A549 treated with RU486 at 1 μM for 4 hours (cell line): ENCODE measurements at places on chromosomes 4 and X. TPM values are rescaled to one million over a fixed set of nuclear protein-coding genes. Genes with fewer than 3 reads are reported as not detected.

Gene KDR
- not detected in 5 replicates for total RNA-seq

Gene CPZ
- total RNA-seq = 0.22 to 0.38 TPM (median 0.37 TPM) in 5 replicates

Gene NPY1R
- total RNA-seq = 0.07 to 0.14 TPM (median 0.13 TPM) in 3 of 5 replicates, not detected in the others

Gene MTCP1
- 15.0 to 21.5 TPM (median 16.8 TPM) in 5 replicates for total RNA-seq

Gene C4orf54
- not detected in 5 replicates for total RNA-seq

Gene SCD5
- 4.2 to 7.8 TPM (median 7.1 TPM) in 5 replicates for total RNA-seq

Gene PRDM8
- total RNA-seq = 0.23 to 0.70 TPM (median 0.54 TPM) in 5 replicates

Gene STK32B
- 20.2 to 21.4 TPM (median 20.9 TPM) in 5 replicates for total RNA-seq

Gene TEX13C
- 0.01 TPM in 1 of 5 replicates, not detected in the others for total RNA-seq

Gene ANXA3
- total RNA-seq = 54.9 to 76.4 TPM (median 59.0 TPM) in 5 replicates

Gene KIF4A
- 24.2 to 29.0 TPM (median 27.9 TPM) in 5 replicates for total RNA-seq

Gene GABRA4
- not detected in 5 replicates for total RNA-seq

Gene SULT1B1
- total RNA-seq = 0.14 TPM in 1 of 5 replicates, not detected in the others

Gene LRRC66
- total RNA-seq = 0.05 to 0.17 TPM (median 0.06 TPM) in 5 replicates

Gene OGT
- total RNA-seq = 22.7 to 43.8 TPM (median 36.7 TPM) in 5 replicates

Gene DCAF12L1
- total RNA-seq = not detected in 5 replicates

Gene GPRASP1
- total RNA-seq = 0.15 to 0.32 TPM (median 0.30 TPM) in 5 replicates

Gene HEPH
- total RNA-seq = not detected in 5 replicates

Gene MAGEC1
- total RNA-seq = 0.02 to 0.09 TPM (median 0.04 TPM) in 3 of 5 replicates, not detected in the others
